Stimulated activated CD4-positive, alpha-beta T cell treated with anti-CD3 and anti-CD28 coated beads, TNF-alpha, amount 100 ng/mL, for 1 hour (primary cell): ENCODE measurements at places on chromosomes 7 and 10.

DNA sequence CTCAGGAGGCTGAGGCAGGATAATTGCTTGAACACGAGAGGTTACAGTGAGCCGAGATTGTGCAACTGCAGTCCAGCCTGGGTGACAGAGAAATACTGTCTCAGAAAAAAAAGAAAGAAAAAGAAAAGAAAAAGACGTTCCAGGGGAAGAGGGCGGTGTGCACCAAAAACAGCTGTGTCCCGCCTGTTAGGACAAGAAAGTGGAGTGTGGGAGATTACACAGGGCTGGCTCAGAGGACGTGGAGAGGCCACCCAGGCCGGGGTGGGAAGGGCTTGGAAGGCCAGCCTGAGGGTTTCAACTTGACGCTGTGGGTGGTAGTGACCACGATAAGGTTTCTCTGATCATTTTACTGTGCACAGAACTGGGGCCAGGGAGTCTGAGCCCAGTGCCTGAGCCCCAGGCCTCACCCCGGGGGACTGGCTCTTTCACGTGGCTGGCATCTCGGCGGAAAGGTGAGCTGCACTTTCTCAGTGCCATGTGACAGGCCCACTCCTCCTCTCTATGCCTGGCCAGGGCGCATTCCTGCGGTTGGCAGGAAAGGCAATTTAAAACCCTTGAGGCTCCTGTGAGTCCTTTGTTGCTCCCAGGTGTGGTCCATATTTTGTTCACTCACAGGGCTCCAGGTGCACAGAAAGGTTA lies 13.9 kb downstream of the RHBDD2 start:
- DNase-seq = no peak

DNA sequence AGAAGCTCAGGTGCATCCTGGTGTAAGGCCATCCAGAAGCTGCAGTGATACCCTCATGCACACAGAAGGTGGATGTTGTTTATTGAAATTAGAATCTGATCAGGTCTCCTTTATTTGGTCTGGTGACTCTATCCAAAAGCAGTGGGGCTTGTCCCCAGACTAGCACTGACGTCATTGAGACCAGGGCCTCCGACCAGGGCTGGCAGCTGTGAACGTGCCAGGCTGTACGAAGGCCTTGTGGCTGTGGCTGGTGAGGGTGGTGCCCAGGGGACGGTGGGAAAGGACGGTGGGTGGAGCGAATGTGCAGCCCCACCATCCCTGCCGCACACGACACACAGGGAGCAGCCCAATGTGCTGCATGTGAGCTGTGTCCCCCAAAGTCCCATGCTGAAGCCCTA lies 160.0 kb downstream of the ADARB2 start:
- no peak for DNase-seq

DNA sequence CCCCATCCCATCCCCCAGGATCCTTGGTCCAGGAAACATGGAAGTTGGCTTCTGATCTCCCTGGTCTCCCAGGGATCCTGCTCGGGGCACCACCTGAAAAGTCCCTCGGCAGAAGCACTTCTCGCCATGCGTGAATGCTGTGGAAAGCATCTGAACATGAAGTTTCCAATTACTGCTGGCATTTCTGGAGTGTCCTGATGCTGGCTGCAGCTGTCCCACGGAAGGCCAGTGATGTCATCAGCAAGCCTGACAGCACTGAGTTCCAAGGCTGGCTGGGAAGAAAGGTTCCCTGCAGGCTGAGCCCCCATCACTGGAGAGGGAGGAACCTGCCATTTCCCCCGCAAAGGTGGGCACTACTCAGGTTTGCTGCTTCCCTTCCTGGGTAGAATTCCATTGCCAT lies 71.4 kb downstream of the KCNMA1 start:
- no peak for DNase-seq

DNA sequence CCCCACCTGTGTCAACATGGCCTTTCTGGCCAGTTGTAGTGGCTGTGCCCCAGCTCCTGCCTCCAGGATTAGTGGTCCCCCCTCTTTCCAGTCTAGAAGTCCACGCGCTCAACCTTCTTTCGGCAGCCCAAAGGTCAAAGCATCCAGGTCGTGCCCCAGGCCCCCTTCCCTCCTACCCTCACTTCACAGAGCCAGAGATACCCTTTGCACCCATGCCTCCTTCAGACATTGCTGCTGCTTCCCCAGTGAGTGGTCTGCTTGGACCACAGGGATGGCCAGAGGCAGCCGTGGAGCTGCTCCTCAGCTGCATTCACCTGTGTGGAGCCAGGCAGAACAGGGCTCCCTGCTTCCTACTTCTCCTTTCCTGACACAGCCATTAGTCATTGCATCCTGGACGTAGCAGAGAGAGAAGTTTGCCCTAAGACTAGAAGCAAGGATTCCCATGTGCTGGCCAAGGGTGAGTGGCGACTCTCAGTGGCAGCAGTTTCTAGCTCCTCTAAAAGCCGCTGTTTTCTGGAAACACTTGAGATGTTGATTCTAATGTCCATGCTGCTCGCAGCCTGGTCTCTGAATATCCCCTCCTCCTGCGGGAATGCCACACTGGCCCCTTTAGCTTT lies 243.1 kb upstream of the SHH start:
- no peak for DNase-seq

- DNase-seq = no peak
Observed at GRCh38 chr10:103157246-103157645, 35.8 kb downstream of the NT5C2 start.

GRCh38 chr10:126203746-126204145 lies 184.5 kb downstream of the ADAM12 start:
- DNase-seq = no peak

DNA sequence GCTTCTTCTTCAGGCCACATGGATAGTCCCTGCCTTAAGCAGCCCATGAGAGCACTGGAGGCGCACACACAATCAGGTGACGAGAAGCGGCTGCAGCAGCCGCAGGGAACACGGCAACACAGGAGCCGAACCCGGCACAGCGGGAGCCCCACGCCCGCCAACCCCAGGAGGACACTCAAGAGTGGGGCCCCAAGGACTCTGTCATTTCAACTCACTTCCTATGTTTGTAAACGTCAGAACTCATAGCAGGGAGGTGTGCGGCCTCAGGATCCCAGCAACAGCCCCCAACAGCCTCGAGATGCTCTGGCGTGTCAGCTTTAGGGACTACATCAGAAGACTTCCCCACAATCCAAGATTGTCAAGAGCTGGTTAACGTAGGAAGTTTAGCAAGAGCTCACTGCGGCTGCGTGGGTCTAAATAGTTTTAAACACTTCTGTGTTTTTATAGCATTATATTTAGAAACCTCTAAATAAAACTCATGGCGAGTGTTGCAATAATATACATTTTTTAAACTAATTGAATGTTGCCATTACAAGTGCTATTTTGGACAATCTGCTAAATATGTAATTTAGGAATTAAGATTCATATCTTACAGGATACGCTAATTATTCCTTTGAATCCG lies 123.4 kb downstream of the MAD1L1 start:
- no peak for DNase-seq

- no peak for DNase-seq
Observed at GRCh38 chr7:18425227-18425626, 70.3 kb upstream of the HDAC9 start.

- DNase-seq = peak; percentile 65
Observed at GRCh38 chr7:63899691-63900393, 98.8 kb upstream of the ZNF722 start.
